ENCODE measurements at places on chromosomes 2 and 18.

GRCh38 chr18:24989760-24990593, 362.0 kb downstream of the ZNF521 start:
- DNase-seq, result peak; percentile 5

GRCh38 chr2:20663196-20664070, 3.5 kb upstream of the GDF7 start:
- DNase-seq, result no peak

GRCh38 chr2:159046966-159047365, 78.5 kb downstream of the TANC1 start:
- DNase-seq, result peak; percentile 51

DNA sequence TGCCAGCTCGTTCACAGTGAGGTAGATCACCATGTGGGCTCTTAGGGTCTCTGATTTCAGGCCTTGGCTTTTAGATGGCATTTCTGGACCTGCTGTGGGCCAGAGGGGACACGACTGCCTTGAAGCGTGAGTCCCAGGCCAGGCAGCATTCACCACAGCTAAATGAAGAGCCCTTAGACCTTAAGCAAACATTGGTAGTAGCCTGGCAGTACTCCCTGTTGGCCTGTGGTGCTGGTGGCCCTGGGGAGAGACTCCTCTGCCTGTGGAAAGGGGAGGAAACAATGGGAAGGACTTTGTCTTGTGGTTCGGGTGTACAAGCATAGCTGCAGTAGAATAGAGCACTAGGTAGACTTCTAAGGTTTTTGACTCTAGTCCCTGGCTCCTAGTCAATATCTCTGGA, 456.0 kb upstream of the DCC start:
- DNase-seq, result no peak

DNA sequence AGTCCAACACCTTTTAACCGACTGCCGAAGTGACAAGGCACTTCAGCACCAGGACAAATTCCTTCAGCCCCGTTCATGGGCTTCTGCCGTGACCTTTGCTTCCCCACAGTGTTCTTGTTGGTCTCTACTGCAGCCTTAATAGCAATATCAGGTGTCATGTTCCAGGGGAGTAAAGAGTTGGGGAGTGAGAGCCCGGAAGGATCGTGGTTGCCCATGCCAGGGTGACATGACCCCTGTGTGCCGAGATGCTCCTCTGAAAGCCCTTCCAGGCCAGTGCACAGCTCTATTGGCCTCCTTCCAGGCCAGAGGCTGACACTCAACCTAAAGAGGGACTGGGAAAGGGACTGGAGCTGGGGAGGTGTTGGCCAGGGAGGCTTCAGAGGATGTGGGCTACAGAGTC, 279.2 kb downstream of the CYRIA start:
- DNase-seq, result no peak

DNA sequence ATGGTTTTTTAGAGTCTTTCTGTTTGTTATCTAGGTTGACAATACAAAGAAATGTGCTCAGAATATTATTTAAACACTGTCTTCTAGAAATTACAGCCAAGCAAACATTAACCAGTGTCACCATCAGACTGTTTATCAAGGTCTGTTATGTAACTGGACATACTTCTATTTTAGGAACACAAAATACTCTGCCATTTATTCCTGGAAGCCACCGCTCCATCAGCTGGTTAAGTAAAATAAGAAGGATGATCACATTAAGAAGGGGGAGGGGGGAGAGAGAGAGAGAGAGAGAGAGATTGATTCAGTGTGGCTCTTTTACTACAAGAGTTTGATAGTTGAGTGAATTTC, 47.9 kb downstream of the MBP start:
- DNase-seq, result no peak

GRCh38 chr2:237309011-237309410, 105.0 kb downstream of the COL6A3 start:
- DNase-seq, result peak; percentile 67

DNA sequence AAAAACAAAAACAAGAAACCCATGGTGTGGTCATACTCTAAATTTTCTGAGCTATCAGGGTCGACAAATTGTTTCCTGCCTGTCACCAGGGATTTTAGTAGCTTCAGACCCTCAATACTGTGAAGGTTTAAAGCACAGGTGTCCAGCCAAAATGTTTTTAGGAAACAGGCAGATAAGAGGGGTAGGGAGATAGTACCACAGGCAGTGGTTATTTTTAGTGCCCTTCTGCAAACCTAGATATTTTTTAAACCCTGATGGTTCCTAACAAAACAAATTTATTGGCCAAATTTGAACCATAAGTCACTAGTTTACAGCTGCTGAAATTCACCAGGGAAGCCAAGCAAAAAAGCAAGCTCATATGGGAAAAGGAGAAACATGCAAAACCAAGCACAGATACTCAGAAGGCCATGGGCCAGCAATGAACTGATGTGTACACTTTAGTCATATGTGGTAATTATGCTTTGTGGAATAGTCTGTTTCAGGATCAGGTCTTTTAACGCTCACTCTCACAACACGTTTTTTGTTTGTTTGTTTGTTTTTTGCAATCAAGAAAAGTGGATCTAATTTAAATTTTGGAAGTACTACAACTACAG, 156.8 kb upstream of the STK17B start:
- DNase-seq, result no peak

GRCh38 chr2:142045641-142046040, 85.2 kb downstream of the LRP1B start:
- DNase-seq, result no peak

All from choroid plexus epithelial cell (primary cell).